ENCODE measurements at places on chromosomes 6 and 20.

DNA sequence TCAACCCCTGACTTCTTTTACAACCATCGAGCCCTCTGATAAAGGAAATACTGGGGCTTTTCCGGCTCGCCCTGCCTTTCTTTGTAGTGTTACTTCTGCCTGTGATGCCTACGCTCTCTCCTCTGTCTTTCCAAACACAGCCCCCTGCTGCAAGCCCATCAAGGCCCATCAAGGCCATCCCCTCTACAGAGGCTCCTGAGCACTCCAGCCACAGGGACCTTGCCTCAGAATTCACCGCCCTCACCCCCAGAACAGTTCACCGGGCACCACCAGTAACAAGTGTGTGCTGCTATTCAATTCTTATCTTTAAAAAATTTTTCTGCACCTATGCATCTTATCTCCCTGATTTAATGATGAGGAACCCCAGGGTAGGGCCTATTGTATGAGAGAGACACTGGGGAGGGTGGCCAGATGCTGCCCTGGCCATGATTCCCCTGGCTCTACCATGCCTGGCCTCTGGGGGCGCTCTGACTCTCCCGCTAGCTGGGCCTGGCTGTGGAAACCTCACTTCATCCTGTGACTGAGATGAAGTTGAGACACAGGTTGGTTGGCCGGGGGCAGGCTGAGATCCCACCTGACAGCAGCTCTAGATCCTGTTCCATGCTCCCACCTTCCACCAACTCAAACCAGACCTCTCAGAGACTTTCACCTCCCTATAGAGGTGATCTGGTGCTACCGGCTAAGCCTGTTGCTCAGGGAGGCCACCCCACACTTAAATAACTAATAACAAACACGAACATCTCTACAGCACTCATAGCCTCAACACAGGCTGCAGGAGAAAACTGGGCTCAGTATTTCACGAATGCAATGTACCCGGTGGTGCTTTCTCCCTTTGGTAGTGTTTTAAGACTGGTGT lies 19.2 kb upstream of the GLP1R start:
- DNase-seq = no peak

DNA sequence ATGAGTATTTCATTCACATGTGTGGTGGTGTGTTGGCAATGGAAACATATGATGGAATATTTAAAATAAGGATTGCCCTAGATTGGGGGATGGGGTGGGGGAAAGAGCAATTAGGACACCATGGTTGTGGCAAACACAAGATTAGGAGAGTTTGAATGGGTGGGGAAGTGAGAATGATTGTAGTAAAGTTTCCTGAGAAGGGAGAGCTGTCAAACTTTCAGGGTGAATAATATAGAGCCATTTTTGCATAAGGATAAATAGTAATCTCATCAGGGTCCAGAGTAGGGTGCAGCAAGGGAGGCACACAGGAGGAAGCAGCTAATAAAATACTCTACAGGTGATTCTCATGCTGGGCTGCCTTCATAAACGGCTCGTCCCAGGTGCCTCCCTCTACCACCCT lies 294.9 kb upstream of the MARCKS start:
- no peak for DNase-seq

DNA sequence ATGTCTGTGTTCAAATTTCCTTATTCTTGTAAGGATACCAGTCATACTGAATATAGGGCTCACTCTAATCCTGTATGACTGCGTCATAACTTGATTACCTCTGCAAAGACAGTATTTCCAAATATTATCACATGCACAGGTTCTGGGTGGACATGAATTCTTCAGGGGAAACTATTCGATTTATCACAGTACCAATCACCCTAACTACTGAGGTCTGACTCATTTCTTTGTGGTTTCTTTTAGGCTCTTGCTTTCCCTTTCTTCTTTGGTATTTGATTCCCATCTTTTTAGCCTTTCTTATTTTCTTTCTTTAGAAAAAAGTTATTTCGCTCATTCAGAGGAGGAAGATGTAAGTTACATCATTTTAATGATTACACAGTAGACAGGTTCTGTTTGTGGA lies 40.3 kb upstream of the TBX18 start:
- DNase-seq = no peak

GRCh38 chr20:62040381-62040922 lies 25.2 kb downstream of the TAF4 start:
- DNase-seq = no peak

- DNase-seq = no peak
Measured at GRCh38 chr6:20875369-20875963, 341.2 kb downstream of the CDKAL1 start.

- DNase-seq = no peak
Measured at GRCh38 chr6:49839957-49840356, 26.4 kb downstream of the CRISP1 start.

GRCh38 chr6:80489911-80490635 lies 383.6 kb downstream of the BCKDHB start:
- no peak for DNase-seq

DNA sequence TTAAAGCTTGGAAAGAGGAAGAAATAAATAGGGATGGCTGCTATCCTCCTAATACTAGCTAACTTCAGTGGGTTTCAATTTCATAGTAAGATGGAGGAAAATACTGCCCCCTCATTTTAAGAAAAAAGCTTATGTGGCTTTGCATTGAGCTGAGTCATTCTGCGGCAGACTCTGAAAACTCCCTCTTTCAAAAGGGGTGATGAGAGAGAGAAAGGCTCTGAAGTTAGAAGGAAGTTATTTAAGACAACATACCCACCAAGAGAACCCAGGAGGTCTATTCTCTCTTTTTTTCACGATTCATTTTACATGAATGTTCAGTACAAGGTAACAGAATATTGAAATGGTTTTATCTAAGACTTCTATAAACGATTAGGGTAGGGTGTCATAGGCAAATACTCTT lies 4.5 kb downstream of the PRDM13 start:
- DNase-seq = no peak

- no peak for DNase-seq
Measured at GRCh38 chr6:32568561-32568960, 21.1 kb downstream of the HLA-DRB1 start.

DNA sequence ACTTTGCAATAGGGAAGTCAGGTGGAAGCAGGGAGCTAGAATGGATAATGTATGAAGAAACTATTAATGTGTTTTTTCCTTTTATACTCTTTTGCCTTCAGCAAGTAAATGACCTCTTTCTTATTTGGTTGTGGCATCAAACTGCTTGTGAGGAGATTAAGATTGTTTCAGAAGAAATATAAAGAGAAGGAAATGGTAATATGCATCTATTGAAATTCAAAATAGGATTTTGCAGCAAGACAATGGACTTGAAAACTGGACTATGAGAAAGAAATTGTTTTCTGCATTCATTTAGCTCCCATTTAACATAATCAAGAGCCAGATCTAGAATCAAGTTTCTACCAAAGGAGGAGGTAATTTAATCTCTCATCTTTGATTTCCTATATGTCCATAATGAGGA lies 32.3 kb upstream of the KIFC1 start:
- no peak for DNase-seq

DNA sequence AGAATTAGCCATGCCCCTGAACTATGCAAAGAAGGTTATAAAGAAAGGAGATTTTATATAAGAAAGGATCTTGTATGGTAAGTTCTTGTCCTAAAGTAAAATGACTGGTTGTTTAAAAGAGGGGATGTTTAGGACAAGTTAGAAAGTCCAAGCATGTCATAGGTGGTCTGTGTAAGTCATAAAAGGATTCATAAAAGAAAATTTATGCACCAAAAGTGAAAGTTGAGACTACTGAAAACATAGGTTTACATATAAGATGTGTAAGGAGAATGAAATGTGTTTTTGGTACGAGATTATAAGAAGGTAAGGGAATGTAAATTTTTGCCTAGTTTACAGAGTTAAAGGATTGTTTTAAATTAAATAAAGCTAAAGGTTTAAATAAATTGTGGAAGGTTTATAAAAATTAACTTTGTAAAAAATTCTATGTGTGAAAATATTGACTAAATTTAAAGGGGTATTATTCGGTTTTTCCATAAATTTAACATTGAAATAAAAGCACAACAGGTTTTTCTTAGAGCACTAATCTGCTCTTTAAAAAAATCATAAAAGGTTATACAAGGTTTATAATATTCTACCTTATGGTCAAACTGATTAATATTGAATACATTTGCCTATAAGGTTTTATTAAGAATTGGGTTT lies 93.6 kb upstream of the UST start:
- DNase-seq = no peak

- DNase-seq = no peak
Measured at GRCh38 chr6:116431964-116432595, 29.1 kb upstream of the CALHM6 start.

- DNase-seq = no peak
Measured at GRCh38 chr6:122459240-122459639, 12.4 kb downstream of the SERINC1 start.

DNA sequence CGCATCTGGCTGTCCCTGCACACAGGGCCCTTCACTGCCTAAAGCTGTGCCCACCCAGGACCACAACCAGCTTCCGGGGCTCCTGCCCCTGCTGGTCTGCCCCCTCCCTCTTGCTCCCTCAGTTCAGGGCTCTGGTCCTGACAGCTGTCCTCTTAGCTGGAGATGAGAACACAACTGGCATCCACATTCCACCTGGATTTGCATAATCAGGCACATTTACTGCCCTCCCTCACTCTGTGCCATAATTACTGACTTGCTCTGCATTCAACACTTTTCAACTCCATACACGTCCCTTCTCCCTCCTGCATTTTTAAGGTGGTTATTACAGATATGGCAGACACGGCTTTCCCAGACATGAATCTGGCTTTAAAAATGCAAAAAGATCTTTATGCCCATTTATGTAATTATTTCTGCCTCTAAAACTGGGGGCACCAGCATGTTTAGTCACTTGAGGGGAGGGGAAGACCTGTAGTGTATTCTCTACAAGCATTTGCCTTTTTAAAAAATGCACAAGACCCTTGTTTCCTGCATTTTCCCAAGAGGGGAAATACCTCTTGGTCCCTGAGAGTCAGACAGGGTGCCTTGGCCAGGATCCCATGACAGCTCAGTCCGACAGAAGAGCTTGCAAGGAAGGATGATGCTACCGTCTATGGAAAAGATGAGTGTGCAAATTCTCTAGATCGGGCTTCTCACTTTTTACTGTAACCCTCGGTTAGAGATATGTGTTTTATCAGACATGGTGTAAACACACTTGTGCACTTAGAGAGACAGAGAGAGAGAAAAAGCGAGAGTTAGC lies 401.8 kb downstream of the PREX1 start:
- DNase-seq = no peak

DNA sequence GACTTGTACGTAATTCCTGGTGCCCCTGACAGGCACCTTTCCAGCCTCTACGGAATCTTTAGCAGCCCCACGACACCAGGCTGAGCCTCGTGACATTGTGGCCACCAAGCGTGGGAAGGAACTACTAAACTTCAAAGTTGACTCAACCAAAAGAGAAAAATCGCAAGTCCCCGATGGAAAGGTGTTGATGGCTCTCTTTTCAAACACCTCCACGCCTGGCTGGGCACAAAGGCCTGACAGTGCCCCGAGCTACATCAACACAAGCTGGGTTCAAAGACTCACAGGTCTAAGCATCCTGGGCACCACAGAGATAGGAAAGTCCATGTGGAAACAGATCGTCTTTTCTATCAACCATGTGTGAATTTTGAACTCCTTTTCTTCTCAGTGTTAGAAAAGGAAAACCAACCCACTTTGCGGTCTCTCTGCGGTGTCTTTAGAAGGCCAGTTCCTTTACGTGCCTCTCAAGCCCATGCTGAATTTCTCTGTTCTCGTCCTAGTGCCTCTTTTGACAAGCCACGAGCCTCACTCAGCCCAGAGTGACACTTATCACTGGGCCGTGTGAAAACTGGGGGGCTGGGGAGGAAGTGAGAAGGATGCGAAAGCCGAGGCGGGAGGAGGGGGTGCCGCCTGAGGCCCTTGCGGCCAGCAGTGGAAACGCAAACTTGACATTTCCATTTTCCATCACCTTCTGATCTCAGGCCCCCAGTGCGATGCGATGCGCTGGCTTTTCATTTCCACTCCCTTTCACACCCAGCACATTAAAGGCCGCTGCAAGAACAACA lies 59.4 kb downstream of the GFOD1 start:
- peak; percentile 69 for DNase-seq

GRCh38 chr6:117267054-117267347 lies 1.6 kb downstream of the VGLL2 start:
- DNase-seq = no peak

DNA sequence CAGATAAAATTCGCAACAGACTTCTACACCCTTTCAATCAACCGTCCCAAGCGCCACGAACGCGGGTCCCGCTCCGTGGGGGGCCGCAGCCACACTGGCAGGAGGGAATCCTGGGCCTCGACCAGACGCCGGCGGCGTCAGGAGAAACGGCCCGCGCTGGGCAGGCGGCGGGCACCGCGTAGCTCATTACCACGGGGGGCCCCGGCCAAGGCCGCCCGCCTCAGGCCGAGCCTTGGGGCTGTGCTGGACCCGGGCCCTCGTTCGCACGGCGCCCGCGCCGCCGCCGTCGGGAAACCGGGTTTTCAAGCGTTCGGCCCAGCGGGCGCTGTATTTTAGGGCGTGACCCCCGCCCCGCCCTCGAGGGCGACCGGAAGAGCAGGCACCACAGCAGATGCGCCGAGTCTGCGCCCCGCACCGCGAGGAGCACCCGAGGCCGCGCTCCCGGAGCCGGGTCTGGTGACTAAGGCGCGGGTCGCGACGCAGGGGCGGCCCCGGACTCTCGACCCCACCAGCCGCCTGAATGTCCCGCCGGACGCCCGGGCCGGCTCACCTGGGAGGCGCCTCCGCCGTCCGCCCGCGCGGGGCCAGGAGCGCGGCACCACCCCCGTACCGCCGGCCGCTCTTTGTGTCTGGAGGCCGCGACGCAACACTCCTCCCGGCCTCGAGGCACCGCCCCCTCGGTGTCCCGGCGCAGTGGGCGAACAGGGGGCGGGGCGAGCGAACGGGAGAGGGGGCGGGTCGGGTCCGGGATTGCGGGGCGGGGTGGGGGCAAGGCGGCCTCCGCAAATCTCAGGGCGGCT lies at the start of gene NINL:
NINL (minus strand) TSS at position 627 of the 800 bp plus-strand sequence. CDS start 58,944 bp downstream, outside the sequence.
- peak; percentile 16 for DNase-seq

GRCh38 chr6:143328876-143329275 lies 121.6 kb downstream of the ADAT2 start:
- no peak for DNase-seq

DNA sequence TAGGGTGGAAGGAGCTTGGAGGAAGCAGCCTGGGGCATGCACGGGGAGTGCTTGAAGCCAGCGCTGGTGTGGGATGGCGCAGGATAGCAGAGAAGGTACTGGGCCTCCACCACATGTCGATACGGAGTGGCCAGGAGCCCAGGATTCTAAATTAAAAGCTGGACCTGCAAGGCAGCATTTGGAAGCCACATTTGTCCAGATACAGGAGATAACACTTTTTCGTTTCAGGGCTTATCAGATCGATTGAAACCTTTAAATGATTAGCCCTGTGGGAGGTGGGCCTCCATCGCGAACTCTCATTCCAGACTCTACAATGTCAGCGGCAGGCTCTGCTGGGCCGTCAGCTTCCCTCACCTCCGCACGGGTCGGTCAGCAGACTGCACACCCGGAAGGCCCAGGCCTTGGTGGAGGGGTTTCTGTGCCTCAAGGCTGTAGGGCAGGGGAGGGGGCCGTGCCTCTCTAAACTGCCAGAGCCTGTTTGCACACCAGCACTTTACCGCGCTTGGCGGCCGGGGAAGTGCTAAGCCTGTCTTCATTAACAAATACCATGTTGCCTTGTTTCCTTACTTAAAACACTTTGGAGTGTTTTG lies 17.9 kb downstream of the EDN3 start:
- no peak for DNase-seq

- no peak for DNase-seq
Measured at GRCh38 chr6:15499591-15499990, 163.2 kb downstream of the DTNBP1 start.

- DNase-seq = no peak
Measured at GRCh38 chr6:144769142-144769541, 484.0 kb downstream of the UTRN start.

All from activated CD8-positive, alpha-beta memory T cell treated with anti-CD3 and anti-CD28 coated beads for 4 hours (primary cell).